ENCODE measurements at places on chromosomes 5 and 9.

DNA sequence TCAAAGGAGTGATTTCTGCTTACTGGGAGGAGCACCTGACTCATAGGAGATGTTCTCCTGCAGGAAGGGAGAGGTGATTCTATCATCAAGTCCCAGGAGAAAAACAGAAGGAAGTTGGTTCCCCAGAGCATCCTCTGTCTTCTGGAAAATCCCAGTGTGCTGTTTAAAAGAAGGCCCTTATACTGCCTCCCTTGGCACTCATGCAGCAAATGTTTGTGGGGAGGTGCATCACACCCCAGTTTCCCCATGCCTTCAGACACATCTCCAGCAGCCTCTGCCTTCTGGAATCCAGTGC is 63.1 kb downstream of the PPARGC1B start:
- no peak for DNase-seq

DNA sequence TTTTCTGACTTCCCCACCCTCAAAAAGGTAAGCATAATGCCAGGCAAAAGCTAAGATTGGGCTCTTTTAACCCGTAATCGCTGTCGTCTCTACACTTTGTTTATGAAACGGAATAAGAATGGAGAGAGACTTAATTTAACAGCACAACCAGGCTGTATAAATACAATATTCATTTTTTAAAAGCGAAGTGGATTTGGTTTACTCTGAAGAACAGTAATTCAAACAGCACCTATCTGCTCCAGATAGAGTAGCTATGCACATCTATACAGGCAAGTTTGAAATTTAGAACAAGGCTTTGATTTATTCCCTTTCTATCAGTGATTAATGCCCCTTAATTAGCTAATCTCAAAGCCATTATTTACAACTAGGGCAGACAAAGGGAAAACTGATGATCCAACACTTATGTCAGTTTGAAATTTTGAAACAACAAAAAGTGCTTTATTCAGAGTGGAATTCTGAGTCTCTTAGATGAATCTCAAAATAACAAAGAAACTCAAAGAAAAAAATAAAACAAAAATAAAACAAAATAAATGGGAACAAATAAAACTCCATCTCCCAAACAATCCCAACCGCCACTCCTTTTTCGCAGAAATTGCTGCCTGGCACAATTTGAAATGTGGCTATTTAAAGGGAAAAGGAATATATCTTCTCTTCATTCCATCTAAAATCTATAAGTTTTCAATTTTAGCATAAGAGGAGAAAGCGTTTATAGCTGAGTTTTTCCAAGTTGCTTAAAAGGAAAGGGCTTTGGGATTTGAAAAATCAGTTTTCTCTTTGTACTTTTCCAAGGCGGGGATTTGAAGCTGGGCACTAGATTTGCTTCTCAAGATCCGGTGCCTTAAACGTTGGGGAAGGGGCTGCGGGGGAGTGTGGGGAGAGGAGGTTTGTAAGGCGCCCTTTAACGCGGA is 298.6 kb downstream of the PARP8 start:
- DNase-seq = no peak

DNA sequence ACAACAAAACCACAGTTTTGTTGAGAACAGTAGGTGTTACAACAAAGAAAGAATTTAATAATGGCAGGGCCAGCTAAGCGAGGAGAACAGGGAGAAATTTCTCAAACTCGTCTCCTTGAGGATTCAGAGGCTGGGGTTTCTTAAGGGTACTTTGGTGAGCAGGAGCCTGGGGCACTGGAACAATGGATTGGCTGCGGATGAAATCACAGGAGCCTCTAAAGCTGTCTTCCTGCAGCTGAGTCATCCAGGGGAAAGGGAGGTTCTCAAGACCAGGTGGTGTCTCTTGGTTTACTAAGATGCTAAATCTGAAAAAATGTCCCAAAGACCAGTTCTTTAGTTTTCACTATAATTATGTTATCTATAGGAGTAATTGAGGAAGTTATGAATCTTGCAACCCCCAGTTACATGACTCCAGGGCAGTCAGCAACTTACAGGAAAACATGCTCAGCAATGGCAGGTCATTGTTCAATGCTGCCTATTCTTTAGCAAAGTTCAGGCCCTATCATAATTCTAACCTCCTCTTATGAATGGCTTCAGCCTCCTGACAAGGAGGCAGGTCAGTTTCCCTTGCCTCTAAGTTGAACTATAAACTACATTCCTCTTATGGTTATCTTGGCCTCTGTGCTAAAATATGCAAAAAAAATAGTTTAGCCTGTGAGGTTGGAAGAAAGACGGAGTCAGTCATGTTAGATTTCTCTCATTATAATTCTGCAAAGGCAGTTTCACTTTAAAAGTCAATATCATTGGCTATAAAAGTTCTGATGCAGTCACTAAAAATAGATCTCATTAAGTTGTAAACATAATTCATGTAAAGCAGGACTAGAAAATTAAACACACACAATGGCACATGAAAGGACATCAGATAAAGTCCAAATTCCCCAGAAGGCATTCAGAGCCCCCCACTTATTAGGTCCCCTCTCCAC is 63.3 kb upstream of the CKS2 start:
- no peak for DNase-seq

- no peak for DNase-seq
Observed at GRCh38 chr5:65556181-65556580, 6.8 kb downstream of the CENPK start.

DNA sequence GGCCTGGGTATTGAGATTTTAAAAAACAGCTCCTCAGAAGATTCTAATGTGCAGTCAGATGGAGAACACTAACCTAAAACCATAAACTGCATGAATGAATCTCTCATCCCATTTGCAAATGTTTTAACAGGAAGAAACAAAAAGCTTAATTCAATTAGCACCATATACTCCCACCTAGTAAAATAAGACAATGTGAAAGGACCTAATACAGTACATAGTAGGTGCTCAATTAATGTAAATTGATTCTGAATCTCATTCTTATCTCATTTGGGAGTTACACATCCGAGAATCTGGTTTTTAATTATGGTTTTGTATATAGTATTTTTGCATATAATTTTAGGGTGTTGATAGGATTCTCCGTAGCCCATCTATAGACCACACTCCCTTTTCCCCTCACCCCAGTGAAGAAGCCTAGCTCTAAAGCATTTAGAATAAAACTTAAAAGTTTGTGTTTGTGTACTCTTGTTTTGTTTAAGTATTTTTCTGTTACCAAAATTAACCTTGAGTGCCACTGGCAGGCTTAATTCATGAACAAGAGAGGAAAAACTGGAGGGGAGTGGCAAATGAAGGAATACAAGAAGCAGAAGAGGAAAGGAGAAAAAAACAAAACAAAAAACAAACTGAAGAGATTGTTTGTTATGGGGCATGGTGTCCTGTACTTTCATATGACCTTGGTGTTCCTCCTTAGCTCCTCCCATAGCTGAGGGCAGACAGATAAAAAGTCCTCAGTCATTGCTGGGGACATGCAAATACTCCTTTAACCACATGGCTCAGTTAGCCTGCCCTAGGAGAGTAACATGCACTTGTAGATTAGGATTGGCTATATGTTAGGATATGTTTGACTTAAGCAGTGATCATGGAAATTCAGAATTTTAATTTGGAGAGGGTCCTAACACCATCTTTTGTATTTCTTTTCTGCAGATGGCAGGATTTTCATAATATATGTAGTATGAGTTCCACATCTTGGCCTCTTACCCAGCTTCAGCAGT is 1.2 kb downstream of the RNF14 start:
- peak; percentile 21 for DNase-seq

DNA sequence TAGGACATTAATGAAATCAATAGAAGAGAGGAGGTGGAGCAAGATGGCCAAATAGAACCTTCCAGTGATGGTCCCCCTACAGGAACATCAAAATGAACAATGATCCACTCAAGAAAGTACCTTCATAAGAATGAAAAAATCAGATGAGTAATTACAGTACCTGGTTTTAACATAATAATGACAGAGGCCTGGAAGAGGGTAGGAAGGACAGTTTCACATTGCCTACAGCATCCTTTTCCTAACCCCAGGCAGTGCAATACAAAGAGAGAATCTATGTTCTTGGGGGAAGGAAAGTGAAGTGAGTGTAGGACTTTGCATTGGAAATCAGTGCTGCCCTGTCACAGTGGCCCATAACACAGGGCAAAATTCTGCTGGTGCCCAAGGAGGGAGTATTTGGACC is 81.2 kb upstream of the SPTLC1 start:
- DNase-seq = no peak

GRCh38 chr9:116547729-116548426 is 139.2 kb upstream of the TRIM32 start:
- no peak for DNase-seq

DNA sequence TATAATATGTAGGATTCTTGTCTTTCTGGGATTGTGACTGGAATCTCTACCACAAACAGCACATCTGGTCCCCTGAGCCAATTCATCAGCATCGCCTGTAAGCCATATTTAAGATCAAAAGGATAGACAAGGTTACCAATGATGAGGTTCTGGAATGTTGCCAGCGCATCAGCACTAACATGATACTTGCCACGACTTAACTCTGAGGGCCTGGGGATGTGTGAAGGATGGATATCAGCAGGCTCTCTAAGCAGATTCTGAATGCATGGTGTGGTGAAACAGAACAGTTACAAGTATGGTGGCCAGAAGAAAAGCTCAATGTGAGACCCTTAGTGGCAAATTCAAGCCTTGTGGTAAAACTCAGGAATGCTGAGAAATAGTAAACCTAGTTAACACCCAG is 143.0 kb downstream of the XRCC4 start:
- no peak for DNase-seq

- peak; percentile 81 for DNase-seq
Observed at GRCh38 chr9:94847486-94847885, 121.0 kb downstream of the AOPEP start.

- DNase-seq = no peak
Observed at GRCh38 chr5:124659798-124660197, 86.6 kb downstream of the ZNF608 start.

- DNase-seq = no peak
Observed at GRCh38 chr9:89747596-89747995, 142.8 kb downstream of the GADD45G start.

- no peak for DNase-seq
Observed at GRCh38 chr5:152116934-152117333, 192.3 kb upstream of the GLRA1 start.

DNA sequence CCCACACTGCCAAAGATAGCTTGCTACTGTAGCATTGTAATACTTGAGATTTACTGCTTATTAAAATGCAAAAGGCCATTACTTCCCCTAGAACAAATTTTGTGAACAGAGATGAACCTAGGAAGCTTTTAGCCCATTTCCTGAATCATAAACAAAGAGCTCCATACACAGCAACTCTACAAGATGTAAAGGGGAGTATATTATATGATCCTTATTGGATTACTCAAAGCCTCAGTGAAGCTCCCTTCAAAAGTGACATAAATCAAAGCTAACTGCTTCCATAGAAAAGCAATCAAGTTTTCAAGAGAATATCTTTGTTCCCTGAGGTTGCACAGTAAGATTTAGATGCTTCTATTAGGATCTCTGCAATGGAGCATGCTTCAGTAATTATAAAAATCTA is 629.8 kb downstream of the EFNA5 start:
- DNase-seq = no peak

- DNase-seq = no peak
Observed at GRCh38 chr5:133521801-133522200, 90.5 kb downstream of the FSTL4 start.

DNA sequence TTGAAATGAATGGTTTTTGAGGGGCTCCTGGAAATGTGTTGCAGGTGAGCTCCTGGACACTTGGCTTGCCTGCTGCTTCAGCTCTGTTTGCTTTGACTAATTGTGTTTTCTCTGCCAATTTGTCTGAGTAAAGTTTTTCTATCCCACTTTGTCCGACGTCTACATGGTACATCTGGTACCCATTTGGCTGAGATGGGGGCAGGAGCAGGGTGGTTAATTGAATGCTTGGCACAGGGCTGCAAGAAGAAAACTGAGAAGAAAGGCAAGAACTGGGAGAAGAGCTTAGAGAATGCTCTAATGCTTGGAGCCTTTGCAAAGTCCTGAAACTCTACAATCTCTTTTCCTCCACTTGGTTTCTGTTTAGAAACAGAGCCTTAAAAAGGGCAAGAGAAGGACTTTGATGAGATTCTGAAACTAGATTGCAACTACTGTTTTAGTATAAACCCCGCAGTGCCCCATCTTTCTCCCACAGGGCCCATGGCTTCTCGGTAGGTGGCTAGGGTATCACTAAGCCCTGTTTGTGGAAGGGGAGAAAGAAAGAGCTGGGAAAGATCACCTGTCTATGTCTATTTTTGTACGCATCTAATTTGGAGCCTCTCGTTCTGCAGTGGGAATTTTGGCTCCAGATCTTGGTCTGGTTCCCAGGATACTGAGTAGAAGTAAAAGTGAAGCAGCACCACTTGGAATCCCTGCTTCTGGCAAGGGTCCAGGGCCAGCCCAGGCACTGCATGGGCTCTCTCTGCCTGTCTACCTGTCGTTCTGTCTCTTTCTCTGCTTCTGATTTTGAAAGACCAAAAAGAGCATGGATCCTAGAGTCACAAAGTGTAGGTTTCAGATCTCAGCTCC is 214.4 kb downstream of the SEMA6A start:
- DNase-seq = peak; percentile 40

DNA sequence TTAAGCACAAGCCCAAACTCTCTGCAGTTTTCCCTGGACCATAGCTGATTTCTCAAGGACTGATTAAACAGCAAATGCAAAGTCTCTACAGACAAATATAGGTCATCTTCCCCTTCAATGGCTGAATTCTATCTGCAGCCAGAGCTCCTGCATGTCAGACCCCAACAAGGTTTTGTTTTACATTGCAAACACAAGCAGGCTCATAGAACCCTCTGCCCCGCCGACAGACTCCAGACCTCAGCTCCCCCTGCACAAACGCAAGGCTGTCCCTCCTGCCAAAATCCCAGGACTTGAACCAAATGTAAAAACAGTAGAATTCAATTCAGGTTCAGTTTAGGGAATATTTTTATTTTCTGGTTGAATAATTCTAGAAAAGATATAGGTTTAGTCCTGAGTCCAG is 526.7 kb upstream of the TRPC7 start:
- DNase-seq = no peak

GRCh38 chr5:73822989-73823339 is 197.0 kb downstream of the ARHGEF28 start:
- no peak for DNase-seq

GRCh38 chr5:75322066-75322465 is 15.0 kb upstream of the HMGCR start:
- no peak for DNase-seq

GRCh38 chr5:107401470-107402122 is 269.1 kb downstream of the EFNA5 start:
- no peak for DNase-seq

GRCh38 chr9:121636341-121636865 is 15.0 kb upstream of the DAB2IP start:
- DNase-seq = peak; percentile 79

GRCh38 chr5:113357696-113358476 is 76.9 kb downstream of the TSSK1B start:
- no peak for DNase-seq

GRCh38 chr9:107251756-107252322 is 31.2 kb upstream of the RAD23B start:
- DNase-seq = peak; percentile 98

DNA sequence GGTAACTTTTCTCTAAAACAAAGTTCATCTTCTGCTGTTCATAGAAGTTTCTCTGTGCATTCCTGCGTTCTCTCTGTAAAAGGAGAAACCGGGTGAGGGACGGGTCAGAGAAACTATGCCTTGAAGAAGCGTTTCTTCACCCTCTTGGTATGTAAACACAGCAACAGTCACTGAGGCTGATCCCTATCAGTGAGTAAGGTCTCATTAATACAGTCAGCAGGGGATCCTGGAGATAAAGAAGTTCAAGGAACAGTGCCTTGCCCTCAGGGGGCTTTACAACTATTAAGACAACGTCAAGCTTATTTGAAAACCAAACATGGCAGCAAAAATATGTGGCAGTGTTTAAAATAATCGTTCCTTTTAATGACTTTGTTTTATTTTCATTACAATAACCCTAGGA is 202.9 kb upstream of the IL12B start:
- peak; percentile 63 for DNase-seq

- DNase-seq = no peak
Observed at GRCh38 chr5:173035904-173036707, 20.0 kb upstream of the CREBRF start.
